ENCODE measurements at places on chromosomes 5 and 9. TPM values are rescaled to one million over a fixed set of nuclear protein-coding genes. Genes with fewer than 3 reads are reported as not detected.

Gene KCNIP1
- not detected for total RNA-seq

Gene C9orf153
- total RNA-seq = not detected

Gene PPP1R2B
- 0.42 TPM for total RNA-seq

Gene RFESD
- total RNA-seq = 4.8 TPM

Gene ANXA2R
- total RNA-seq = 9.9 TPM

Gene KCNN2
- not detected for total RNA-seq
